ENCODE measurements at places on chromosomes 7 and 10.
A peak's percentile ranks its signal among the peaks of the same experiment; 100 is the strongest.

DNA sequence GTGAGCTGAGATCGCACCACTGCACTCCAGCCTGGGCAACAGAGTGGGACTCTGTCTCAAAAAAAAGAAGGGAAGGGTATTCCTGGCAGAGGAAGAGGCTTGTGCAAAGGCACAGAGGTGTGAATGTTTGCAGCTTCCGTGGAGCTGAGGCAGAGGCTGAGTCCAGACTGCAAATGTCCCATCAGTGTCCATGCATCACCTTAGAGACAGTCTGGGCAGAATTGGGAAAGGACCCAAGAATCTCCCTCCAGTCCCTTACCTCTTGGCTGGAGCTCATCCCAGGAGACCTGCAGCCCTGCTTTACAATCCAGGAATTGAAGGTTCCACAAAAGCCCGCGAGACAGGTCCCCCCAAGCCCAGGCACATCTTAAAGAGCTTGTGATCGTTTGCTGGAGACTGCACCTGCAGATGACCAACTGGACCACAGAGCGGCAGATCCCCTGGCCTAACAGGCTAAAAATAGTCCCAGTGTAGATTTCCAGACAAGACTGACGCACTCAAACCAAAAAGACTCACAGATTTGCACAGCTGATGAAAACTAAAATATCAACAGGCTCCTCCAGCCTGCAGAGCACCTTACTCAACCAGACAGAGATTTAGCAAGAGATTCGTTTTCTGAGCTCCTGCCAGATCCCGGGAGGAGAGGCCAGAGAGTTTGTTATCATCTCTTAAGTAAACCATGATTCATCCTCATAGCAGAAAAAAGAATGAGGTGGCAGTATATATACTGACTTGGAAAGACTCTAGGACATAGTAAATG, 22.9 kb upstream of the NANOS1 start:
- peak; percentile 66 for DNase-seq

GRCh38 chr7:123327661-123328060, 127.9 kb upstream of the SLC13A1 start:
- no peak for DNase-seq

- DNase-seq: peak; percentile 81
Observed at GRCh38 chr10:103660364-103661197, 167.1 kb downstream of the NEURL1 start.

GRCh38 chr10:17443707-17444387, 10.5 kb downstream of the ST8SIA6 start:
- DNase-seq: no peak

GRCh38 chr10:70834441-70835151, 18.8 kb downstream of the SGPL1 start:
- DNase-seq: no peak

DNA sequence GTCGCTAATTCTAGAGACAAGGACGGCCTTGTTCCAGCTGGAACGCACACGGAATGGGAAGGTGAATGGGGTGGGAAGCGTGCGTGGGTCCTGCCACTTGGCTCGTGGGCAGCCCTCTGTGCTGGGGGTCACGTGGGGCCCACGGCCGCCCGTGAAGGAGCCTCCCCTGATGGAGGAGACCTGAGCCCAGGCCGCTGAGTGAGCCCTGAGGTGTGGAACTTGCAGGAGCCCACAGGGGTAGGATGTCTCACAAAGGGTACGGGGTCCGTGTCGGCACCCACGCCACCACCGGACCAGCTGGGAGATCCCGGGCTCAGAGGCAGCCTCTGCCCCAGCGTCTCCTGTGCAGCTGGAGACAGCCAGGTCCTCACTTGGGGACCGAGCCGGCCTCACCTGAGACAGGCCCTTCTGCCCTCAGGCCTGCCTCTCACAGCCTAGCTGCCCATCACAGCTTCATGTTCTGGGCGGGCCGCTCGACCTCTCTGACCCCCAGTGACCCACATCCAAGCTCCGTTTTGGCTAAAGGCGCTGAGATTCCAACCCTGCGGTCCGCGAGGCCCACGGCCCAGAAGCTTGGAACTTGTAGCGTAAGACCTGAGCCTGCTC, 84.8 kb downstream of the FOXL3 start:
- no peak for DNase-seq

GRCh38 chr7:121609208-121609607, 213.1 kb upstream of the FAM3C start:
- no peak for DNase-seq

- peak; percentile 79 for DNase-seq
Observed at GRCh38 chr10:31204090-31204489, 114.9 kb upstream of the ZEB1 start.

DNA sequence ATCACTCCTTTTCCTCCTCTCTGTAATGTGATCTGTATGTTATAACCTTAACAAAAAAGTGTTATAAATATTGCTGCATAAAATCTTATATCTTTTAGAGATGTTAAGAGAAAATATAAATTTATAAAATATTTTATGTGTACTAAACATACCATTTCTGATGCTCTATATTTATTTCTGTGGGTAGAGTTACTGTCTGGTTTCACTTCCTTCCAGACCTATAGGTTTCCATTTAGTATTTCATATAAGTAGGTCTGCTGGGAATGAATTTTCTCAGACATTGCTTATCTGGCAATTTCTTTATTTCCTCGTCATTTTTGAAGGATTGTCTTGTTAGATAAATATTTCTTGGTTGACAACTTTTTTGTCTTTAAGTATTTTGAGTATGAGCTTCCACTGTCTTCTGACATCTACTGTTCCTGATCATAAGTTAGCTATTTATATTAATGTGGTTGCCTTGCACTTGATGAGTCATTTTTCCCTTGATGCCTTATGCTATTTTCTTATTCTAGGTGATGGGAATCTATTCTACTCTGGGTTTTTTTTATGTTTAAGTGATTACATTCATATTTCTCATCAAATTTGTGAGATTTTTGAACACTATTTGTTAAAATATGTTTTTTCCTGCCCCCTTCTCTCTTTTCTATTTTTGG, 11.2 kb upstream of the THSD7A start:
- DNase-seq: no peak

- no peak for DNase-seq
Observed at GRCh38 chr7:22002726-22003125, 57.0 kb upstream of the CDCA7L start.

GRCh38 chr7:133003052-133003910, 78.6 kb downstream of the CHCHD3 start:
- peak; percentile 59 for DNase-seq

DNA sequence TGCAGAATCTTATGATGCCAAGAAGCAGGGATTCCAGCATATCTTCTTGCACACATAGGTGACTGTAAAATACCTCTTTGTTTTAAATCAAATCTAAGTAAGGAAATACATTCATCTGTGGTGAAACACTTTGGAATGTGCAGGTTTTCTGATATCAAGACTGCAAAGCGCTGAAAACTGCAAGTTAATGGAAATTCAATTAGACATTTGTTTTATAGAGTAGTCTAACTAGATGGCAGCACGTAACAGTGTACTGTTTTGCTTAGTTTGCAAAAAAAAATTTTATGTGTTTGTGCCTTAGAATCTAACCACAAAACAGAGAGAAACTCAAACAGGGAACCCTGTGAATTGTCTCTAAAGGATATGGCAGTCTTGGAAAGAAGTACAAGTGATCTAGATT, 259.2 kb downstream of the HDAC9 start:
- DNase-seq: peak; percentile 50

Measured in muscle of leg (tissue), 16 donors.